Activated CD4-positive, alpha-beta memory T cell treated with anti-CD3 and anti-CD28 coated beads for 36 hours (primary cell): ENCODE measurements at places on chromosomes 3 and 15. TPM values are rescaled to one million over a fixed set of nuclear protein-coding genes. Genes with fewer than 3 reads are reported as not detected.
A peak's percentile ranks its signal among the peaks of the same experiment; 100 is the strongest.

DNA sequence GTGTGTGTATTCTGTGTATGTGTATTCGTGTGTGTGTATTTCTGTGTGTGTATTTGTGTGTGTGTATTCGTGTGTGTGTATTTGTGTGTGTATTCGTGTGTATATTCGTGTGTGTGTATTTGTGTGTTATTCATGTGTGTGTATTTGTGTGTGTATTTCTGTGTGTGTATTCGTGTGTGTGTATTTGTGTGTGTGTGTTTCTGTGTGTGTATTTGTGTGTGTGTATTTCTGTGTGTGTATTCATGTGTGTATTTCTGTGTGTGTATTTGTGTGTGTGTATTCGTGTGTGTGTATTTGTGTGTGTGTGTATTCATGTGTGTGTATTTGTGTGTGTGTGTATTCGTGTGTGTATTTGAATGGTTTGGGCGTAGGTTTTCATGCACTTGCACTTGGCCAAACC lies 405.4 kb downstream of the SOX2 start:
- no peak for DNase-seq
- no peaks in the 10 kb centered on the region for H3K27me3 ChIP-seq
- H3K36me3 ChIP-seq = no peaks in the 10 kb centered on the region

GRCh38 chr3:65953881-65954733 lies 84.6 kb downstream of the MAGI1 start:
- H3K27ac ChIP-seq = no peak overlapping the region
- no peaks in the 10 kb centered on the region for H3K36me3 ChIP-seq
- DNase-seq = no peak
- peaks cover 3% of the 10 kb centered on the region for H3K27me3 ChIP-seq
- no peaks in the 10 kb centered on the region for H3K4me1 ChIP-seq

DNA sequence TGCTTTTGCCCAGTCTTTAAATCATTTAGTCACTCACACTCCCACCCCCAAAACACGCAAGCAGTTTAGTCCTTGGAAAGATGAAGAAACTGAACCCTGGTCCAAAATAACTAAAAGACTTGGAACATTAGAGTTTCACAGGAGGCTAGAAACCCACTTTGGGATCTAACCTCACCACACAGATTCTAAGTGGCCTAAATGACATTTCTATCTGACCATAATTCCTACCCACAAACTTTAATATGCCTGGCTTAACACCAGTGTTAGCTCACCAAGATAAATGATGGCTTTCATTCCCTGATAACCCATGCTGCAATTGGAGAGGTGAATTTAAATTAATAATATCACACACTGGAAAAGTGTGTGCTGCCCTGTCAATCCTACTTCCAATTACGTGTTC lies 295.3 kb upstream of the UBE2E2 start:
- H3K27ac ChIP-seq = no peak overlapping the region
- H3K4me1 ChIP-seq = no peaks in the 10 kb centered on the region
- no peaks in the 10 kb centered on the region for H3K36me3 ChIP-seq
- DNase-seq = no peak
- no peaks in the 10 kb centered on the region for H3K27me3 ChIP-seq
- H3K4me3 ChIP-seq = no peak overlapping the region

- peaks cover 2% of the 10 kb centered on the region for H3K36me3 ChIP-seq
- H3K27ac ChIP-seq = no peak overlapping the region
- DNase-seq = no peak
Measured at GRCh38 chr3:113551820-113552219, 19.5 kb downstream of the SIDT1 start.

DNA sequence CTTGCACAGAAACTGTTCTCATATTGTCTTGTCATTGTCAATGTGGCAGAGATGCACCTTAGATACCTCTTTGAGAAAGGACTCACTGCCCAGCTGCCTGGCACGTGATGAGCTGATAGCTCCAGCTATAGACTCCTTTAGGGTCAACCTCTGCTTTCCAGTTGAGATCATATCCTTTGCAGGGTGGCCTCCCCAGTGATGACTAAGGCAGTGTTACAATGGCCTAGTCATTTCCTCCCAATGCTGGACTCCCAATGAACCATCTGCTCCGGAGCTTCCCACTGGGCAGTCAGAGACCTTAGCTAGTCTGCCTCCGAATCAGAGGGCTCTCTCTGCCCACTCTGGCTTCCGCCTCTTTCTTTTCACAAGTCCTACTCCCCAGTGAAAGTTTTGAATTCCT lies 79.5 kb downstream of the CHRD start:
- H3K27ac ChIP-seq = no peak overlapping the region
- H3K4me1 ChIP-seq = no peaks in the 10 kb centered on the region
- DNase-seq = no peak
- no peaks in the 10 kb centered on the region for H3K36me3 ChIP-seq
- no peak overlapping the region for H3K4me3 ChIP-seq
- H3K27me3 ChIP-seq = peaks cover 12% of the 10 kb centered on the region

DNA sequence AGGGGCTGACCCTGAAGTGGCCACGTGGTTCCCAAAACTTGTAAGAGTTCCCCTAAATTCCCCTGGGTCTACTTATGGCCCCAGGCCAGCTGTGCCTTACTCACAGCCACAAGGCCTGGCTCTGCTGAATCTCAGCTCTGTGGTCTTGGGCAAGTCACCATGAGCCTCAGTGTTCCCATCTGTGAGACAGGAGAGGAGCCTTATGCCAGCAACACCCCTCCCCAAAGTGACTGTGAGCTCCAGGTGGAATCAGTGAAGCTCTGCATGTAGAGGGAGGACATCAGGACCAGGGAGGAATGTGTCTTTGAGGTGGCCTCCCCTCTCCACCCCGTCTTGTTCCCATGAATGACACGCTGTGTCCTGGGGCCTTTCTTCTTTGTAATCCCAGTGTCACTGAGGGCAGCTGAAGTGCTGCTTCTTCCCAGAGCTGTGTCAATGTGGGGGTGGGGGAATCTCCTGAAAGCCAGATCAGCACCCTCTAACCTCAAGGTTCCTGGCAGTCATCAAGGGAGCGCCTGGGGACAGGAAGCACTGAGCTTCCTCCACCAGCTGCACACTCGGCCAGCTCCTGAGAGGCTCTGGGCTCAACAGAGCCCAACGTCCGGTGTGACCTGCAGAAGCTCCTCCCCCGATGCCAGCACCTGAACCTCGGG lies 258.9 kb downstream of the UACA start:
- peak; percentile 81 for DNase-seq
- peaks cover 71% of the 10 kb centered on the region for H3K4me1 ChIP-seq
- peak overlapping the region; percentile 79 for H3K27ac ChIP-seq
- peak overlapping the region; percentile 17 for H3K4me3 ChIP-seq
- H3K36me3 ChIP-seq = peaks cover 5% of the 10 kb centered on the region
- peaks cover 2% of the 10 kb centered on the region for H3K27me3 ChIP-seq

GRCh38 chr15:58179206-58179605 lies 41.0 kb downstream of the AQP9 start:
- H3K36me3 ChIP-seq = no peaks in the 10 kb centered on the region
- H3K27me3 ChIP-seq = peaks cover 21% of the 10 kb centered on the region
- no peak overlapping the region for H3K4me3 ChIP-seq
- no peaks in the 10 kb centered on the region for H3K4me1 ChIP-seq
- DNase-seq = no peak

GRCh38 chr3:127544803-127545201 lies 45.7 kb downstream of the TPRA1 start:
- H3K27ac ChIP-seq = no peak overlapping the region
- no peak overlapping the region for H3K4me3 ChIP-seq
- no peak for DNase-seq
- no peaks in the 10 kb centered on the region for H3K36me3 ChIP-seq
- H3K4me1 ChIP-seq = peaks cover 11% of the 10 kb centered on the region
- no peaks in the 10 kb centered on the region for H3K27me3 ChIP-seq

GRCh38 chr3:50204804-50205412 lies at the start of gene SLC38A3:
SLC38A3 (plus strand) TSS chr3:50205271; CDS start chr3:50214200, 8,929 bp downstream.
- DNase-seq = peak; percentile 33
- H3K27ac ChIP-seq = no peak within 1 kb of the TSS
- H3K27me3 ChIP-seq = peaks cover 44% of the 10 kb centered on the region
- no peaks in the 10 kb centered on the region for H3K36me3 ChIP-seq

GRCh38 chr3:57706462-57706861 lies 13.6 kb upstream of the DENND6A start:
- DNase-seq = no peak
- H3K4me1 ChIP-seq = no peaks in the 10 kb centered on the region
- H3K4me3 ChIP-seq = no peak overlapping the region
- no peaks in the 10 kb centered on the region for H3K36me3 ChIP-seq
- H3K27me3 ChIP-seq = no peaks in the 10 kb centered on the region

The CEMIP gene
- not detected for total RNA-seq

- H3K4me3 ChIP-seq = no peak overlapping the region
- H3K27me3 ChIP-seq = no peaks in the 10 kb centered on the region
- peaks cover 11% of the 10 kb centered on the region for H3K4me1 ChIP-seq
- no peak for DNase-seq
Measured at GRCh38 chr3:177236704-177237103, 39.4 kb upstream of the TBL1XR1 start.

GRCh38 chr15:101451266-101451799 lies 38.2 kb downstream of the PCSK6 start:
- peaks cover 23% of the 10 kb centered on the region for H3K27me3 ChIP-seq
- H3K4me1 ChIP-seq = peaks cover 4% of the 10 kb centered on the region
- no peak overlapping the region for H3K27ac ChIP-seq
- H3K36me3 ChIP-seq = no peaks in the 10 kb centered on the region
- no peak for DNase-seq

DNA sequence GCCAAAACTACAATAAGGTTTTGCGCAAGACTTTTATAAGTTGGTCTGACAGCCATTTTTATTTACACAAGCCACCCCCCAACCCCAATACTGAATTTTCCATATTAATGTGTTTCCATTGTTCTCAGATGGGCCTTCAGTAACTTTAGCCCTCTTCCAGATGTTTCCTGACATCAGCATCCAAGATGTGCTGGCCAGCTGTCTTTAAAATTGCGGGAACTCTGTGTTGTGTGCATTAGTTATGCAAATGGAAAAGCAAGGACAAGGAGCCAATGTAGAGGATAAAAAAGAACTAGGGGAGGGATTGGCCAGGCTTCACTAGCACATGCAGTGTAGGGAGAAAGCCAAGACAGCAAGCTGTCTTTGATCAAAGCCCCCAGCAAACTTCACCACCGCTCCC lies 45.4 kb downstream of the COMMD2 start:
- DNase-seq = no peak
- peaks cover 2% of the 10 kb centered on the region for H3K36me3 ChIP-seq
- H3K27me3 ChIP-seq = no peaks in the 10 kb centered on the region
- peaks cover 23% of the 10 kb centered on the region for H3K4me1 ChIP-seq
- H3K27ac ChIP-seq = no peak overlapping the region

GRCh38 chr3:78368636-78369345 lies 1328.9 kb downstream of the ROBO2 start:
- no peak overlapping the region for H3K4me3 ChIP-seq
- H3K27ac ChIP-seq = no peak overlapping the region
- H3K27me3 ChIP-seq = no peaks in the 10 kb centered on the region
- no peak for DNase-seq
- no peaks in the 10 kb centered on the region for H3K4me1 ChIP-seq

DNA sequence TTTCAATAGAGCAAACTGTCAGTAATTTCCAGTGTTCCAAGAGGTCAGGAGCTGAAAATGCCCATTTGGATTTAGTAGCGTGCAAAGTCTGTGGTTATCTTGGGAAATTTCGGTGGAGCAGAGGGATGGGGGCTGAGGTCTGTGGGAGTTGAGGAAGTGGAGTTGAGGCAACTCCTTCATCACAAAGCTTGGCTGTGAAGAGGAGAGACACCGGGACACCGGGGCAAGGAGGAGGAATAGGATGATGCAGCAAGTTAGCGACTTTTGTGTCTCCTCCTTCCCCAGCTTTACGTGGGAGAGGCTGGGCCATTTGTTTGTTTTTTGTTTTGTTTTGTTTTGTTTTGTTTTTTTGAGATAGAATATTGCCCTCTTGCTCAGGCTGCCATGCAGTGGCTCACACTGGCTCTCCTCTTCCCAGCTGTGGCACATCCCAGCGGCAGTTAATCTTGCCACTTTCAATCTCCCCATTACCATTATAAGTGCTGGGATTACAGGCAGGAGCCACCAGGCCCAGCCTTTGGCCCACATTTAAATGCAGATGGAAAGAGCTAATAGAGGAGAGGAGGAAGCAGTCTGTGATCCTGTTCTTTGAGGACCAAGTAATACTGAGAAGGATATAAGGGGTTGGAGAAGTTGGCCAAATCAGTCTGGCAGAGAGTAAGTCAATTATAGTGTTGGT lies 47.1 kb downstream of the CRTC3 start:
- no peaks in the 10 kb centered on the region for H3K27me3 ChIP-seq
- DNase-seq = no peak
- H3K27ac ChIP-seq = no peak overlapping the region
- no peak overlapping the region for H3K4me3 ChIP-seq
- H3K4me1 ChIP-seq = peaks cover 51% of the 10 kb centered on the region
- peaks cover 11% of the 10 kb centered on the region for H3K36me3 ChIP-seq

DNA sequence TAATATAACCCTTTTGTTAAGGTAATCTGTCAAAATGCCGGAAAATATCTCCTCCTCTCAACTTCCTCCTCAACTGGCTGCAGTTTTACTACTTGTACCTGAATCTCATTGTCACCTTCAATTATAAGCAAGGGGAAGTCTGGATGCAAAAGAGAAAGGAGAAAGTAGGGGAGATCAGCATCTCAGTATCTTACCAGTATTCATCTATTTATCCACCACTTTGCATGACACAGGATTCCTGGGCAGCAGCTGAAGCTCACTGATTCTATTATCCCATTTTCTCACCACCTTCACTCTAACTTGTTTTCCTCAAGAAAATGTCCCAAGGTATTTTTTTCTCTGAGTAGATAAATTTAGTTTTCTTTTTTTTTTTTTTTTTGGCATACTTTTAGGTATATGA lies 440.5 kb upstream of the CBLB start:
- H3K27ac ChIP-seq = no peak overlapping the region
- no peak overlapping the region for H3K4me3 ChIP-seq
- H3K27me3 ChIP-seq = no peaks in the 10 kb centered on the region
- H3K4me1 ChIP-seq = peaks cover 3% of the 10 kb centered on the region
- no peaks in the 10 kb centered on the region for H3K36me3 ChIP-seq
